Activated naive CD4-positive, alpha-beta T cell (primary cell): ENCODE measurements at places on chromosomes 1 and 21.

DNA sequence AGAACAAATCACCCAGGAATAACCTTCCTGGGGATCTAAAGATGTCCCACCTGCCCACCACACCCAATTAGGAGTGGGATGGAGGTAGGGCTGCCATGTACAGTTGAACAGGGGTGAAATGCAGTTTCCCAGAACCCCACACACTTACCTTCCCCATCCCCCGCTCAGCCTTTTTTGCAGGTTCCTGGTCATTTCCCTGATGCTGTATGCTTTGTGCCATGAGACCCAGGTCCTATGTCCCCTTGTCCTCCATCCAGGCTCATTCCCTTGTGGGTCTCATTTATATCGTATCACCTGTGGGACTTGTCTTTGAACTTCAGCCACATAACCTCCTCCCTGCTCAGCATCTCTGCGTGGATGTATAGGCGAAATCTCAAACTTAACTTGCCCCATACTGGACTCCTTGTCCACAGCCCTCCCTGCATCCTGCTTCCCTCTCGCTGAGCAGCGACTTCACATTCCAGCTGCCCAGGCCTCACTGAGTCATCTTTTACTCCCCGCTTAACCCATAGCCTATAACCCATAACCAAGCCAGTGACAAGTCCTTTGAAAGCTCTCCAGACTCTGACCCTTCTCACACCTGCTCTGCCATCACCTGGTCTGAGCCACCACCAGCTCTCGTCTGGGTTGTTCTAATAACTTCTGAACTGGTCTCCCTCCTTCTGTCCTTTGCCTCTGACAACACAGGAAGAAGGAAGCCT lies 4.7 kb downstream of the LDLRAD2 start:
- no peak for DNase-seq

DNA sequence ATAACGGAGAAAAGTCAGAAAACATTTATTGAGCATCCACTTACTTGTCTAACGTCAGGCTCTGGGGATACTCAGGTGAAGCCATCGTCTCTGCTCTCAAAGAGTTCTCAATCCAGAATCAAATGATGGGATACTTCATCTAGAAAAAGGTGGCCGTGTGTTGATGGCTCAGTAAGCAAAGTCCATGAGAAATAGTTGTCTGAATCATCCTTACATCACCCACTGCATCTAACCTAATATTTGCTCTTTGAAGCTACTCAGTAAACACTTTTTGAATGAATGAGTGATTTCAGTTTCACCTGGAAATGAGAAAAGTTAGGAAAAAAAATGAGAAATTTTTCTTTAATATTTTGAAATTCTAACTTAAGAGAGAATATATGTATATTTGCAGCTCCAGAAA lies 155.3 kb upstream of the PKN2 start:
- DNase-seq, result no peak

DNA sequence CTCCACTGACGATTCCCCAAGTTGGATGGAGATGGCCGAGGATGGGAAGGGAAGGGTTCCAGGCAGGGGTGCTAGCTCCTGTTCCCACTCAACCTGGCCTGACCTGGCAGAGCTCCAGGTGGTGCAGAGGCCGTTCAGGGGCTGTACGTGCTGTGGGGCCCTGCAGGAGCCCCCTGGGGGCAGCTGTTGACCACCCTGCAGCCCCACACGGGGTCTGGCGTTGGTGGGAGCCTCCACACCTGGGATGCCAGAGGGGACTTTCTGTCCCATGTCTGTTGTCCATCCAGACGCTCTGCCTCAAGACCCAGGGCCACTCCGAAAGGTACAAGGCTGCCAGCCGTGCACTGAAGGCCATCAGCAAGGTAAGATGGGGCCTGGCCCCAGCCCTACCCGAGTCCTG lies 20.0 kb downstream of the ARHGEF16 start:
- DNase-seq, result no peak

GRCh38 chr1:993379-993995 lies 6.4 kb downstream of the HES4 start:
- no peak for DNase-seq

GRCh38 chr1:151976015-151976343 lies 17.7 kb downstream of the S100A10 start:
- no peak for DNase-seq

DNA sequence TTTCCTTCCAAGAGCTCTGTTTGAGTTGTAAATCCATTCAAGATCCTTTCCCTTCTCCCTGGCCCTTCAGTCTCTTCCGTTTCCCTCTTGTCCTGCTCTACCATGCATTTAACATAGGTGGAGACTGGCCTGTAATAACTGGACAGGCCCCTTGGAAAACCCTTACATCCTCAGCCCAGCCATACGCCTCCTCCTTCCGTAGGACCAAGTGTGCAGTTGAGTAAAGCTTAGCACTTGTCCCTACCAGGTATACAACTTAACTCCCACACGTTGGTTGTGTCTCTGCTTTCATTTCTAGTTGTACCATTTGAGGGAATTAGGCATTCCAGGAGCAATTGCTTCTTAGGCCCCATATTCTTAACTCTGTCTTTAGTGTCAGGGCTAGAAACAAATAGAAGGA lies 6.4 kb downstream of the MAN1C1 start:
- DNase-seq, result no peak

GRCh38 chr1:58287894-58288623 lies 258.5 kb downstream of the OMA1 start:
- no peak for DNase-seq

DNA sequence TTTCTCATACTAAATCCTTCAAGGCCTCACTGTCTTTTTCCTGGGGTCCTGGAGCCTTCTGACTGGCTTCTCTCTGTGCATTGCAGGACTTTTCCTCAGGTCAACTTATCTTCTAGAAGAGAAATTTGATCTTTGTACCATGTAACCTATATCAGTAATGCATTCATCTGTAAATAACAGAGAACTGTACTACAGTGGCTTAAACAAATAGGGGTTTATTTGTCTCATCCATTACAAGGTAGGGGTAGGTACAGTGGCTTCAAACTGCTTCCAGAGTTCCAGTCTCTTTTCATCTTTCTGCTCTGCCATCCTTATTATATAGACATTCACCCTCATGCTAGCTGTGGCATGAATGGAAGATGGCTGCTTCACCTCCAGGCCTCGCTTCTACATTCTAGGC lies 29.5 kb upstream of the GTF2B start:
- no peak for DNase-seq
